ENCODE measurements at places on chromosomes 7 and 10.
A peak's percentile ranks its signal among the peaks of the same experiment; 100 is the strongest.

- no peak for DNase-seq
Observed at GRCh38 chr7:26636808-26637207, 227.6 kb downstream of the SKAP2 start.

- DNase-seq: no peak
Observed at GRCh38 chr10:63865210-63865609, 344.0 kb downstream of the REEP3 start.

- no peak for DNase-seq
Observed at GRCh38 chr7:114008696-114009095, 89.9 kb upstream of the PPP1R3A start.

GRCh38 chr10:71351628-71352319, 32.7 kb downstream of the SLC29A3 start:
- DNase-seq: peak; percentile 66

DNA sequence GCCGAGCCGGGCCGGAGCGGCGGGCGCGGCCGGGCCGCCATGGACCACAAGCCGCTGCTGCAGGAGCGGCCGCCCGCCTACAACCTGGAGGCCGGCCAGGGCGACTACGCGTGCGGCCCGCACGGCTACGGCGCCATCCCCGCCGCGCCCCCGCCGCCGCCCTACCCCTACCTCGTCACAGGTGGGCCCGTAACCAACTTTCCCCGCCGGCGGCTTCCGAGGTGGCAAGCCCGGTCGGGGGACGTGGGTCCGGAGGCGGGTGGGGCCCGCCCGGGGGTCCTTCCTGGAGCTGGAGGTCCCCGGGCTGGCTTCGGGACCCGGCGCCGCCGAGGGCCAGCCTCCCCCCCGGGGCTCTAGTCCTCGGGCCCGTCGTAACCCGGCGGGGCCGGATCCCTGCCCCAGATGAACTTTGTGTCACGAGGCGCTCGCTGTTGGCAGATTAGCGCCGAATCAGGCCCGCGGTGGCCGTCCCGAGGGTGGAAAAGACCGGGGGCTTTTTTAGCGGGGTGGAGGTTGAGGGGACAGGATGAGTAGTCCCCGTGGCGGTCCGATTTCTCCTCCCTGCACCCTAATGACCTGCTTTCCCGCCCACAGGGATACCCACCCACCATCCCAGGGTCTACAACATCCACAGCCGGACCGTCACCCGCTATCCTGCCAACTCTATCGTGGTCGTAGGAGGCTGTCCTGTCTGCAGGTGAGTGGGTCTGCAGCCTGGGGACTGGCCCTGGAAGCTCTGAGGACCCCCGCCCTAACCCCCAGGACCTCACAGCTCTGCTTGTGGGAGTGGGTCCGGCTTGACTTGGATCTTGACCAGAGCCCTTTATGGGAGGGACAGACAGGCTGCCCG, 496 bp downstream of the BRI3 start:
- no peak for DNase-seq

Data from inflammatory macrophage (primary cell).